ENCODE measurements at places on chromosomes 1 and 21.

DNA sequence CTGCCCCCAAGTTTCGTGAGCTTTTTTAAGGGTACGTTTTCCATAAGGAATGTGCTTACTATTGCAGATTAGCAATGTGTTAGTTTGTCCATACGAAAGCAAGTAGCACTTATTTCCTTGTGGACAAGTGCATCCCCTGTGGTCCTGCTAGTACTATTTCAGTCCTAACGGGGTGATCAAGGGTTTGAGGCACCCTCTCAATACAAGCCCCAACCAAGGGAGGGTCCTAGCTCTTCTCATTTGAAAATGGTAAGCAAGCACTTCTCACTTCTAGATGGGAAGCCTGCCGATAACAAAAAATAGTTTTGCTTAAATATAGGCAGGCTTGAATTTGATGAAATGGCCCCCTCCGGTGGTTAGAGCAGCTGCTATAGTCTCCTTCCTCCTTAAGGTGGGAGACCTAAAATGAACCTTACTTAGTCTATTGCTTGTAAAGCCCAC lies 64.0 kb upstream of the HMCN1 start:
- H3K27me3 ChIP-seq, result no peaks in the 10 kb centered on the region
- no peaks in the 10 kb centered on the region for H3K4me1 ChIP-seq
- H3K4me3 ChIP-seq, result no peak overlapping the region
- no peak overlapping the region for H3K27ac ChIP-seq

- H3K36me3 ChIP-seq, result peaks cover 12% of the 10 kb centered on the region
- no peak for DNase-seq
- H3K4me1 ChIP-seq, result peaks cover 15% of the 10 kb centered on the region
These were observed 14.2 kb downstream of the UTP11 start for GRCh38 chr1:38026592-38027200.

DNA sequence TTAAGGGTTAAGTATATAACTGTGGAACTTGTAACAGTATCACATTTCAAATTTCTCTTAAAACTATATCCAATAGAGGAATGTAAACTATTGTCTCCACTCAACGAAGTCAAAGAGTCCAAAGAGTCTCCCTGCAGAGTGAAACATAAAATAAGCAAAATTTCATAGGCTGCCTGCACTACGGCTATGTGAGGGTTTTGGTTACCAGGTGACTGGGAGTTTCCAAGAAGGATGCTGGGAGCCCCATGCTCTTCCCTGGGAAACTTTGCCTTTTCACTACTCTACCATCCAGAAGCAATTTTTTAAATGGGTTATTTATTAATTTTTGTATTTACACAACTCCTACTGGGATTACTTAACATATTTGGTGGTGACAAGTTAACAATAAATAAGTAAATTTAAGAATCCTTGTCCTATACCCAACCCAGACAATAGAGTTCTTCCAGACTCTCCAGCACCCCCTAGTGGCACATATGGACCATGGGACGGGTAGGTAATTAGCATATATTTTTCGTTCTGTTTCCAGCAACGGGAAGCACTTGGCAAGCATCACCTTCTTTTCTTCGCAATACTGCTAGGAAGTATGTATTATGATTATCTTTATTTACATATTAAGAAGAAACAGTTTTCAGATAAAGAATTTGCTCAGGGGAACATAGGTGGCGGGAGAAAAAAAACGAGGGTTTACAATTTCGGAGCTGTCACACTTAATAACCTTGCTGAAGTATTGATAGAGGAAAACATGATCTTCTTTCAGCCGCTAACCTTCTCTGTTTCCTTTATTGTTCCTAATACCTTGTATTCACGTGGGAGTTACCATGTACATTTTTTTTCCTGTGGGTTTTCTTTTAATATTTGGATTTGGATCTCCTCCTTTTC lies 3.5 kb downstream of the FMO2 start:
- H3K36me3 ChIP-seq, result no peaks in the 10 kb centered on the region
- no peaks in the 10 kb centered on the region for H3K4me1 ChIP-seq
- DNase-seq, result peak; percentile 57
- no peaks in the 10 kb centered on the region for H3K27me3 ChIP-seq

- peaks cover 4% of the 10 kb centered on the region for H3K4me1 ChIP-seq
- H3K4me3 ChIP-seq, result no peak overlapping the region
- H3K36me3 ChIP-seq, result no peaks in the 10 kb centered on the region
- H3K27ac ChIP-seq, result no peak overlapping the region
- no peak for DNase-seq
- H3K27me3 ChIP-seq, result no peaks in the 10 kb centered on the region
These were observed 133.8 kb upstream of the EDN2 start for GRCh38 chr1:41618066-41618825.

GRCh38 chr1:32759521-32759981 lies 57.0 kb upstream of the SYNC start:
- H3K4me3 ChIP-seq, result no peak overlapping the region
- H3K36me3 ChIP-seq, result no peaks in the 10 kb centered on the region
- H3K27me3 ChIP-seq, result no peaks in the 10 kb centered on the region
- peaks cover 19% of the 10 kb centered on the region for H3K4me1 ChIP-seq

- H3K4me1 ChIP-seq, result no peaks in the 10 kb centered on the region
- H3K27me3 ChIP-seq, result no peaks in the 10 kb centered on the region
- H3K4me3 ChIP-seq, result no peak overlapping the region
- H3K36me3 ChIP-seq, result peaks cover 52% of the 10 kb centered on the region
- H3K27ac ChIP-seq, result no peak overlapping the region
These were observed 16.7 kb downstream of the ALX3 start for GRCh38 chr1:110053552-110054428.

Data from iPS DF 6.9 (cell line).